ENCODE measurements at places on chromosomes 12 and 14.

- no peak for DNase-seq
Observed at GRCh38 chr12:60714141-60714900, 1118.5 kb downstream of the SLC16A7 start.

DNA sequence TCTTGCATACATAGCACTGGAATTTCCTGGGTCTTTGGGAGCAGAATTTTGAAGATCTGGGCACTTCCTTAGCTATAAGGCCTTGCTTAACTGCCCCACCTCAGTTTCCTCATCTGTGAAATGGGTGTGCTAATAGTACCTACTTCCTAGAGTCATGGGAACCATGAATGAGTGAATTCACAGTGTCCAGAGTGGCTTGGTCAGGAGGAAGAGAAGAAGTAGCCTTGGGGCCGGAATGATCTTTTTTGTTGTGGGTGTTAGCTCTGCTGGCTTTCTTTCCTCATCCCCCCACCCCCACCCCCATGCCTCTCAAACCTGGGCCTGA lies 2.4 kb downstream of the SH2B3 start:
- no peak for DNase-seq

DNA sequence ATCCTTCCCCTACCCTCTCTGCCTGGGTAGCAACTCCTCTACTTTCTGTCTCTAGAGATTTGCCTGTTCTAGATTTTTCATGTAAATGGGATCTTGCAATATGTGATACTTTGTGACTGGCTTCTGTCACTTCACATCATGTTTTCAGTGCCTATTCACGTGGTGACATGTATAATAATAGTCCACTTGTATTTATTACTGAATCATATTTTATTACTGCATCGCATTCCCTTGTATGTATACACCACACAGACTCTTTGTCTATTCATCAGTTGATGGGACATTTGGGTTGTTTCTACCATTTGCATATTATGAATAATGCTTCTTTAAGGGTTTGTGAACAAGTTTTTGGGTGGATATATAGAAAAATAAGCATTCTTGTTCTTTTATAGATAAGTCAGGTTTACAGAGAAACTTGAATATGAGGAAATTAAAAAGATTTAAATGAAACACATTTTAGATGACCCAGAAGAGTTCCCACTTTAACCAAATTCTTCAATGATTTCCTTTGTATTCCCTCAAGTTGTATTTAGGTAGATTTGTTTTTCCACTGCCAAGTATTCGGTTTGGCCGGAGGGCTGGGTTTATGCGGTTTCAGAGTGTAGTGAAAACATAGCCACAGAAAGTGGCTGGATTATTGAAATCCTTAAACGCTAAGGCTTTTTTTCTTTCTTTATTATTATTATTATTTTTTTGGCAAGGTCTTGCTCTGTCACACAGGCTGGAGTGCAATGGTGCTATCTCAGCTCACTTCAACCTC lies 178.7 kb upstream of the TMTC1 start:
- DNase-seq: no peak

- DNase-seq: no peak
Observed at GRCh38 chr12:65334521-65334920, 56.0 kb downstream of the MSRB3 start.

GRCh38 chr14:63562405-63562804 lies 19.2 kb upstream of the PPP2R5E start:
- DNase-seq: no peak

GRCh38 chr14:95668235-95668772 lies 17.9 kb upstream of the TCL1B start:
- no peak for DNase-seq

- peak; percentile 82 for DNase-seq
Observed at GRCh38 chr12:49131051-49131893, at the start of gene TUBA1B. Gene TUBA1B, minus strand, starts transcription at chr12:49131395. Its CDS starts 95 bp downstream, at chr12:49131300.

DNA sequence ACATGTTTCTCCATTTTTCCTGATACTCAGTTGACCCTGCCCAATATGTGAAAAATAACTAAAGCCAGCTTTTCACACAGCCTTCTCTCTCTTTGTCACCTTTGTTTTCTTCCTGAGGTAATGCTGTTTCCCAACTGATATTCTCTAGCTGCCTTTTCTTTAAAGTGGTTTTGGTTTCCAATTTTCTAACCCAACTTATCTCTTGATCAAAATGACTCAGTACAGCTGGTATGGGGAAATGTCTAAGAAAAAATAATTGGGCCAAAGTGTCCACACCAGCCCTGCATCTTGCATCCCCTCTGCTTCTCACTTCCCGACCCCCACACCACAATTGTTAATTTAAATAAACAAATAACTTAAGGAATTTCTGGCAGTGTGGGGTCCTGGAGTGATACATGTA lies 193.8 kb downstream of the SYT1 start:
- DNase-seq: no peak

DNA sequence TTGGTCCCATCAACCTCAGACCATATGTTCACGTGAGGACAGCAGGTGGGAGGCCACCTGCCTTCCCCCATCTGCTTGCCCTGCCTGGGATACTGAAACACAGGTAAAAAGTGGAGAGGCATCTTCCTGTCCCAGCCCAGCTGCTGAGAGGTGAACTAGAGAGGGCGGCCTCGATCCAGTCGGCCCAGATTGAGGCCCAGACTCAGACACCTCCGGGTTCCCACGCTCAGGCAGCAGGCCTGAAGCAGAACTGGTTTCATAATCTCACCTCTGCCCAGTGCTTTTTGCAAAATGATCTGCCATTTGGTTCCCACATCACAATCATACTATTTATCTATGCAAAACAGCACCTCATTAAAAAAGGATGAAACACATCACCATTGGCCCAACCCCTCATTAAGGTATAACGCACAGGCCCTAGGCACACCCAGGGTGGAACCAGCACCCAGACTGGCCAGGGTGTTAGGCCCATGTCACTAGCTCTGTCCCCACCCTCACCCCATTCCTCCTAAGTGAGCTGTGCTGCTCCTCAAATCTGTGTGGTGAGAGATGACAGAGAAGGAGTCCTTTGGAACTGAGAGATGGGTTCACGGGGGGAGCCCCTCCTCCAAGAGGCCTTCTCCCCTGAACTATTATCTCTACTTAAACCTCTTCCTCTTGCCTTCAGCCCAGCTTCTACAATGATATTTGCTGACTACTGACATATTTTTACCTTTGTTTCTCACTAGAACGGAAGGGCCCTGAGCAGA lies 81.1 kb downstream of the ZFP36L1 start:
- no peak for DNase-seq

DNA sequence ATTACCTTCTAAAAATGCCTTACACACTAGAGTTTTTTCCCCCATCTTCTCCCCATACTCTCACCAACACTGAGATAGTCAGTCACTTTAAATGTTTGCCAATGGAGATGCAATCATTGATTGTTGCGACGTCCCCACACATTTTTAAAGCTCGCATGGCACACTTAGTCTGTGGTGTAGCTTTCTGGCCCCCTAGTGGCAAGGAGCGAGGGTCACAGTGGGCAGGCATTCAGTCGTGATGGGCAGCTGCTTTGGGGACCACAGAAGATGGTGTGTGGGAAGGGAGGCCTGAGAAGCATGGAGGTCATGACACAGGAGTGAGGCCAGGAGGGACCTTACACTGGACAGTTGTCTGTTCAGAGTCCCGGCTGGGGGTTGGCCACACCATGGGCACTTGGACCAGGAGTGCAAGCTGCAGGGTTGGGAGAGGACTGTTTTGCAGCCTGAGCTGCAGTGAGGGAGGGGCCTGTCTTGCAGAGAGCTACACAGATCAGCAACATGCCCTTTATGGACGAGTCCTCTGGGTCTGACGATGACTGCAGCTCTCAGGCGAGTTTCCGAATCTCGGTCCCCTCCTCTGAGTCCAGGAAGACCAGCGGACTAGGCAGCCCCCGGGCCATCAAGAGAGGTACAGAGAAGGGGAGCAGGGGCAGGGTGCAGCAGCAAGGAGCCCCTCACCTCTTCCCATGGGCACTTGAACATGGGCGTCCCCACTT lies 28.6 kb downstream of the PIGH start:
- DNase-seq: peak; percentile 53

DNA sequence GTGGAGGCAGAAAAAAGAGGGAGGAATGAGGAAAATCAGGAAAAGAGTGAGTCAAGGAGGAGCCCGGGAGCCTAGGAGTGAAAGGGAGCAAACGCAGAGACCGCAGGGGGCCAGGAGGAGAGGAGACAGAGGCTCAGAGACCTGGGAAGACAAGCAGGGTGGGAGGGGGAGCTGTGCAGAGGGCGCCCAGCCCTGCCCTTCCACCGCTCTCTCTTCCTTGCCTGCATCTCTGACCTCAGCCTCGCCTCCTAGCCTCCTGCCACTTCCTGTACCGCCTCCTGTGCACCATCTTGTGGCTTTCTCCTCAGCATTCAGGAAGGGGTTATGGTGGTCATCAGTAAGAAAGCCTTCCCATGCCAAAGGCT lies 1.3 kb downstream of the CLSTN3 start:
- no peak for DNase-seq

- DNase-seq: no peak
Observed at GRCh38 chr12:38983117-38983571, 77.8 kb upstream of the CPNE8 start.

DNA sequence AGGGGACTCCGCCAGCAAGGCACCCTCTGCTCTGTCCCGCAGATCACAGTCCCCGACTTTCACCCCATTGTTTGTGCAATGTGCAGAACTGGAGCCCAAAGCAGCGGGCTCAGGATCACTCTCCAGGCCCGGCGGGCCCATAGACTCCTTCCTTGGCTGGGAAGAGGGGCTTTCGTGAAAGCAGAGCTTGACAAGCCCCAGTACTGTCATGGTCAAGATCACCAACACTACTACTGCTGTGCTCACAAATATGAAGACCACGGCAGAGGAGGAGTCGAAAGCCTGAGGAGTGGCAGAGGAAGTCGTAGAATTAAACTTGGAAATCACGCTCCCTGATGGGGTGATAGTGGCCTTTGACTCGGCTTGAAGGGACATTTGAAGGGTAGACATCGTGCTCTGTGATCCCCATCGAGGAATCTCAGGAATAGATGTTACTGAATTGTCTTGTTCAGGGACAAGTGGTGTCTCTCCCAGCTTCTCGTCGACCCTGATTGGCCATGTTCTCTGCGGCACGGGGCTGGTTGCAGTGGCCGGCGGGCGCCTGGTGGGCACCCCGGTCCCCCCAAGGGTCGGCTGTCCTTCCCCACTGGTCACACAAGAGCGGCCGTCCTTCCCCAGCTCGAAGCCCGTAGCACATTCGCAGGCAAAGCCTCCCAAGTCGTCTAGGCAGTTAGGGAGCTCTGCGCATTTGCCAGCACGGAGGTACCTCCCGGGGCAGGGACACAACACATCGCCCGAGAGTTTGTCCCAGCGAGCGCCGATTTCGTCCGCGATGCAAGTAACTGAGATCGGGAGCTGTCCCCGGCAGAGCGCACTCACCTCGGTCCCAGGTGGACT lies 1.1 kb downstream of the CLEC14A start:
- DNase-seq: no peak

- DNase-seq: no peak
Observed at GRCh38 chr14:35236806-35237205, 55.4 kb upstream of the PSMA6 start.

DNA sequence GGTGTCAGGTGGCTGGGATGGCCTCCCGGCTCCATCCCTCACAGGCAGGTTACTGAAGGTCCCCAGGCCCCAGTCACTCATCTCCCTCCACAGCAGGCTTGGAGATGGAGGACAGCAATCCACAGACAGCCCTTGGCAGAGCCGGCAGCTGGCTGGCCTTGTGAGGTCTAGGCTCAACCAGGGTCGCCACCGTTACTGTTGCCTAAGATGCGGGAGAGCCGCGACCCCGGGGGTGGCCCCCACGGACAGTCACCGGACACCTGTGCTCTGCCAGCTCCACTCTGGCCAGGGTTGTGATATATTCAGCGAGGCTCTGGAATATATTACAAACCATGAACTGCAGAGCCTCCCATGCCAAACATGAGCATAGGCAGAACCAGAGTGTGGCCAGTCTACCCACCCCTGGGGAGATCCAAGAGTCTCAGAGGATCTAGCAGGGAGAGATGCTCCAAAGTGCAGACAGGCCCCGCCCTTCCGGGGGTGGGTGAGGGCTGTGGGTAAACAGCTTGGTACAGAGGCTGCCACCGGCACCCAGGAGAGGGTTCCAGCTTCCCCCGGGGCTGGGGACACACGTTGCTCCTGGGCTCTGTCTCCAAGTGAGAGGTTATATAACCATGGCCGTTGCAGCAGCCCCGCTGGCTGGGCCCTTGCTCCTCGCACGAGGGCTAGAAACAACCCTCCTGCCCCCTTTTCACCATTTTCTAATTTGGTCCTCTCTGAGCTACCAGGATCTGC lies 55.9 kb upstream of the DIO3 start:
- no peak for DNase-seq

GRCh38 chr12:32499048-32499447 lies 99.7 kb downstream of the FGD4 start:
- no peak for DNase-seq

- DNase-seq: no peak
Observed at GRCh38 chr12:100926669-100927248, 132.2 kb downstream of the ANO4 start.

DNA sequence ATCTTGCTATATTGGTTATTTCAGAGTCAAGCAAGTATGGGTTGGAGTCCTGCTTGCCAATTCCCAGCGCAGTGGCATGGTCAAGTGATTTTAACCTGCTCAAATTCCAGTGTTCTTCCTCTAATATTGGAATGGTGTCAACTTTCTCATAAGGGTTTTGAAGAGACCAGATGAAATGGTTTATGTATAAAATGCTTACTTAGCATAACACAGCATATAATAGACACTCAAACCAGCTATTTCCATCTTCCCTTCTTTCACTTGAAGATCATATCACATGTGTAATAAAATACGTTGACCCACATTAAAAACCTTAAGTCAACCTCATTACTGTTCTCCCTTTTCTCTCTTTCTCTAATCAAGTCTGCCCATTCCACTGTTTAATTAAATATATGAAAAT lies 144.0 kb downstream of the NAV3 start:
- DNase-seq: no peak

DNA sequence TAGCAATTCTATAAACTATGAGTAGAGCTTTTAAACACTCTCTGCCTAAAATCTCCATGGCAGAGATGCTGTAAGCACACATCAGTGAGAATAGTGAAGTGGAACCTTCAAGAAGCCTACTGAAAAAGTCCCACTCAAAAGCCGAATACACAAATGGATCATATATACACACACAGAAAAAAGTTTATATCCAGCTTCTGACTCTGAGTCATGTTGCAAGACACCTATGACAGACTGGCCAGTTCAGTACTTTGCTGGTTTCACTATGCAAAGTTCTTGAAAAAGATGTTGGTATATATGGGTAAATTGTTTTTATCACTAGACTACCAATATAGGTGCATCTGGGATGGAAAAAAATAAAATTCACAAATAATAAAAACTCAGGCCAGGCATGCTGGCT lies 126.1 kb downstream of the KCNK10 start:
- DNase-seq: no peak

GRCh38 chr14:98908050-98908449 lies 363.9 kb downstream of the BCL11B start:
- DNase-seq: no peak
